ENCODE measurements at places on chromosomes 5 and 9.

GRCh38 chr9:136720898-136721338 lies 8.5 kb downstream of the DIPK1B start:
- no peak for DNase-seq

DNA sequence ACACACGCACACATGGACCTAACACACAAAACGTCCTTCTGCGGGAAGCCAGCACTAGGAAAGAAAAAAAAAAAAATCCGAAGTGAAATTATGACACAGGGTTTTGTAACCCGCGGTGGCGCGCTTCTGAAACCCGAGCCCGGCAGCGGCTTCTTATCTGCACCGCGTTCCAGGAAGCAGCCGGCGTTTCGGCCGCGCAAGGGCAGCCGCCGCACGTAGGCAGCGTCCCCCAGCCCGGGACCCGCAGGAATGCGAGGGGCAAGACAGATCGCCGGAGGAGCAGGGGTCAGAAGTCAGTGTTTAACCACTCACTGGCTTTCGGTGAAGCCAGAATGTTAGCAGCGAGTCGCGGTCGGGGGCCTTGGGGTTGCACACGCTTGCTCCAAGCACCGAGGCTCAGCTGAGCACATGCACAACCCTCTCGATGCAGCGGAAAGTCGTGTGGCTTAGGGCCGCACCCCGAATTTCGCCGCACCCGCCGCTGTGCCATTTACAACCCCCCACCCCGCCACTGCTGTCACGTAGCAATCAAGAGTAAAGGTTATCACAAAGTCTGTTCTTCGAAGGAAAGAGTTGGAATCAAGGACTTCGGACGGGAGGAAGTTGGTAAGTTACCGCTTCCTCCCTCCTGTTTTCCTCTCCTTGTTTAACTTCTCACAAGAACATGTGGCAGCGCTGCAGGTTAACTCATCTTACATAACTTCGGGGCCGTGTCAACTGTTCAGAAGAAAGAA lies 167.9 kb downstream of the AUH start:
- DNase-seq: peak; percentile 76

GRCh38 chr9:87535817-87536539 lies 38.3 kb downstream of the DAPK1 start:
- no peak for DNase-seq

DNA sequence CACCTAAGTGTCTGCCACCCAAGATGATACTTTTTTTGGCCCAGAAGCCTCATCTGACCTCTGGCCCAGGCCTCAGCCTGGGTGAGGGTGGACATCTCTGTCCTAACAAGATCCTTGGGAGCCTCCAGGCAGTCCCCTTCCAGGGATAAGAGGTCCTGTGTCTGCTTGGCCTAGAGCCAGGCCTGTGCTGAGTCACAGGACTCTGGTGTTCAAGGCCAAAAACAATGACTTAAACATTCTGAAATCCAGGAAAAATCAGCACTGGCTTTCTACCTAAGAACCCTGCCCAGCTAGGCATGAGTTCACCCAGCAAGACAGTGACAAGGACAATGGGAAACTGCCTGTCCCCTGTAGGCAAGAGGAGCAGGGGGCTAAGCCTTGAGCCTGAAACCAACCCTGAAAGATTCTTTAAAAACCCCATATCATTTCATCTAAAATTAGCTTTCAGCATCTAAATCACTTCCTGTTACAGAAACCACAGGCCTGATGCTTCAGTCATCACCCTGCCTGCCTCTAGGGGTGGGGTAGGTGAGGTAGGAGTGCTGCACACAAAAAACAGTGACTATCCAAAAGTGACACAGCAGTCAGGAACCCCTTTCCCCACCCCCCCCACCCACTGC lies 29.9 kb downstream of the CSF2 start:
- DNase-seq: peak; percentile 91

- DNase-seq: no peak
Observed at GRCh38 chr9:105275938-105276337, 31.5 kb downstream of the SLC44A1 start.

DNA sequence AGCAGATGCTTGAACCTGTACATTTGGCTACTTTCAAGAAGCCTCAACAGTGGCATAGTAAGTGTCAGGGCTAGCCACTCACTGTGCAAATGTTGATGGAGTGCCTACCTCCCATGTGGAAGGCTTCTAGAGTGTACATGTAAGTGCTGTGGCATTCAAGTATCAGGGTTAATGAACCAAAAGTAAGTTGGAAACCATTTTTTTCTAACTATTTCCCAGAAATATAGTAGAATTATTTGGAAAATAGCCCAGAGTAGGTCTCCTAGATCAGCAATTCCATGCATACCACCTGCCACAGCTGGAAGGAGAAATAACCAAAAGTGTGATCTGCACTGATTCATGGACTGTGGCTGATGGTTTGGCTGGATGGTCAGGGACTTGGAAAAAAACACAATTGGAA lies 53.3 kb downstream of the FOXD1 start:
- no peak for DNase-seq

DNA sequence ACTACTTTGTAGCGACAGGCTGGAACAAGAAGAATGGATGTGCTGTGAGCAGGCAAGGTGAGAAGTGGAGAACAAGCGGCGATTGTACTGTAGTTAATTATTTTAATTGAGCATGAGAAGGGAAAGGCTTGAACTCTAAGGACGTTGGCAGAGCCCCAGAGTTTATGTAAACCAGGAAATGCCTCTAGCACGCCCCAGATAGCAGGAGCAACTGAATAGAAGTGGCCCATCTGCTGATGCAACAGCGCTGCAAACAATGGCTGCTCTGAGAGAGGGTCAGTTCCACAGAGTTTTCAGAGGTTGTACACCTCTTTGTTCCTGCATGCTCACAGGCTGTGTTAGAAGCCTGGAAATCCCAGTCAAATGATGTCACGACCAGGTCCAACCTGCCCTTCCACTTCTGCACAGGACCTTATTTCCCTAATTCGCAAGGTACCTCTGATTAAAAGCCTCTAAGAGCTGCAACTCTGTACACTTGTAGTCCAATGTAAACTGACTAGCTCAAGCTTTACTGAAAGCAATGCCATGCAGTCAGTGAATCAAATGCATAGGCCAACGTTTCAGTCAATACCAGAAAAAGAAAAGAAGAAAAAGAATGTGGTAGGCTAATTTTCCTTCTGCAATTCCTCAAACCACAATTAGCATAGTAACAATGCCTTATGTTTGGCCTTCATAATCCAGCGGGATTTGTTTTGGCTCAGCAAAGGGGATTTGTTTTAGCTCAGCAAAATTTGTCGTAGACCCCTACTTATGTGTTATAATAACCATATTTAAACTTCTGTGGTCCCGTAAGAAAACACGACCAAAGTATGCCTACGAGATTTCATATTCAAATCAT lies 119.6 kb upstream of the RETREG1 start:
- no peak for DNase-seq

GRCh38 chr5:32814620-32815019 lies 103.5 kb downstream of the NPR3 start:
- DNase-seq: peak; percentile 80

- DNase-seq: no peak
Observed at GRCh38 chr5:170338933-170339779, 41.6 kb upstream of the LCP2 start.
